Midbrain (tissue), 1 donor: ENCODE measurements at places on chromosomes 7 and 10.

- no peak for DNase-seq
These were observed 46.5 kb upstream of the PTN start for GRCh38 chr7:137390076-137390475.

DNA sequence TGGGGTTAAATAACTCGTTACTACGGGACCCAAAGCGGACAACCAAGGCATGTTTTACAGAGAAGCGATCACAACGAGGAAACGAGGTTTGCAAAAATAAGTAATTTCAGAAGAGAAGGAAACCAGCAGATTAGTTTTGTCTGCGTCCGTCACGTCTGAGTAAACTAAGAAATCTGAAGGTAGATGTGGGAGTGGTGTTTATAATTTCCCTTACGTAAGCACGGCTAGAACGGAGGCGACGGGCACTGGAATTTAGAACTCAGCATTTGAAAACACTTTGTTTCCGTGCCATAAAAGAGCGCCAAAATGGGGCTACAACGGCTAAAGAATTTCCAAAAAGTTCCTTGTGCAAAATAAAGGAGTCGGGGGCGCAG lies 718 bp upstream of the UMAD1 start:
- DNase-seq: peak; percentile 39

DNA sequence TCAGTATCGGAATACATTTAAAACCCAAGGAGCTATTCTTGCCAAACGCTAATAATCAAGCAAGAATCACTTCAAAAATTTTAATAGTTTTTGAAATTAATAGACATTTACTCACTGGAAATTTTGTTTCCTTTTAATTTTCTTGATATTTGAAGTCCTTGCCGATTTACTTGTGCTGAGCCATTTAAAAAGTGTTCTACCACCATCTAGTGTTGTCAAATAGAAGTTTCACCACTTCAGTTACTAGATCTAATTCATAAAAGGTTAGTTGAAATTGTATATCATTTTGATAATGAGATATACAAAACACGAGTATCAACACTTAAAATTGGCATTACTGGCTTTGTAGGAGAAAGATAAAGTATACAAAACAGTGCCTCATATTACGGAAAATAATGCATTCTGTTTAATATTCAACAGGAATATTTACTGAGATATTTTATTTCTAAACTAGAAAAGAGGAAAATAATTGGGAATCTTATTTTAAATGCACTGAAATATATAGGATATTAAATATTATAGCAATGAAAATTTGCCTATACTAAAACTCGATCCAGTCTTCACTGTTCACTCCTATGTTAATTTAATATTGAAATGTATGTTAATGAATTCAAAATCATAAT lies 664.8 kb upstream of the SEMA3D start:
- peak; percentile 41 for DNase-seq

GRCh38 chr10:116417821-116418220 lies 9.8 kb upstream of the PNLIPRP3 start:
- no peak for DNase-seq

- no peak for DNase-seq
These were observed 46.7 kb downstream of the TMEM270 start for GRCh38 chr7:73907554-73908122.

DNA sequence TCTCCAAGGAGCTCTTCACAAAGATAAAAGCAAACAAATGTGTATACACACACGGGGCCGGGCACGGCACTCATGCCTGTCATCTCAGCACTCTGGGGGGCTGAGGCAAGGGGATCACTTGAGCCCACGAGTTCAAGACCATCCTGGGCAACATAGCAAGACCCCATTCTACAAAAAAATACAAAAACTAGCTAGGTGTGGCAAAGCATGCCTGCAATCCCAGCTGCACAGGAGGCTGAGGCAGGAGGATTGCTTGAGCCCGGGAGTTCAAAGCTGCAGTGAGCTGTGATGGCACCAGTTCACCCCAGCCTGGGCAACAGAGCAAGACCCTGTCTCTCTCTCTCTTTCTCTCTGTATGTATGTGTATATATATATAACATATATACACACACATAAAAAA lies 22.3 kb downstream of the TTYH3 start:
- no peak for DNase-seq

DNA sequence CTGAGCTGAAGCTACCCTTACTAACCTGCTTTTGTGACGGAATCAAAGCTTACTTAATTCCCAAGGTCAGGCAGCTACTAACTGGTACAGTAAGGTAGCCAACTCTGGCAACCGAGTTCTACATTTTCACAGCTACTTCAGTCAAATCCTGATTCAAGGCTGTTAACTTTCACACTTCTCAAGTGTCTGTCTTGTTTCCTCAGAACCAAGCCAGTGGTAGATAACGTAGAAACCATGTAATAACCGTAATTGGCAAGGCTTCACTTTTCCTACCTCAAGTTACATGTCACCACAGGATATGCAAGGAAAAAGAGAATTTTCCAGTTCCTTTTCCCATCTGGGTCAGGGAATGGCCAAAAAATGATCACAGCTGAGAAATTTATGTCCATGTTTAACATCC lies 746.7 kb downstream of the NRG3 start:
- DNase-seq: no peak

GRCh38 chr10:100882671-100883311 lies 30.0 kb upstream of the SLF2 start:
- peak; percentile 2 for DNase-seq

DNA sequence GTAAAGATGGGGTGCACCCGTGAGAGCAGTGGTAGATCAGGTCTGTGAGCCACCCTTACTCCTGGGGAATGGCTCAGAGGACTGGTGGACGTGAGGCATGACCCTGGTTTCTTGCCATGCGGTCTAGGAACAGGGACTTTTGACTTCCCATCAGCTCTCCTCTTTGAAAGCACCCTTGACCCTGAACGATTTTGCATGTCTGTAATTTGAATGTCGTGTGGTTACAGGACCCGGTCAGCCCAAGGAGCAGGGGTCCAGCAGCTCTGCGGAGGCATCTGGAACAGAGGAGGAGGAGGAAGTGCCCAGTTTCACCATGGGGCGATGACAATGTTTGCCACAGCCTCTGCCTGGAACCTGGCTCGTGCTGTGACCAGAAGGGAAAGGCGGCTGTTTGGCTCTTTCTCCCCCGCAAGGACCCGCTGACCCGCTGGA lies 8.6 kb upstream of the ORAI2 start:
- no peak for DNase-seq

DNA sequence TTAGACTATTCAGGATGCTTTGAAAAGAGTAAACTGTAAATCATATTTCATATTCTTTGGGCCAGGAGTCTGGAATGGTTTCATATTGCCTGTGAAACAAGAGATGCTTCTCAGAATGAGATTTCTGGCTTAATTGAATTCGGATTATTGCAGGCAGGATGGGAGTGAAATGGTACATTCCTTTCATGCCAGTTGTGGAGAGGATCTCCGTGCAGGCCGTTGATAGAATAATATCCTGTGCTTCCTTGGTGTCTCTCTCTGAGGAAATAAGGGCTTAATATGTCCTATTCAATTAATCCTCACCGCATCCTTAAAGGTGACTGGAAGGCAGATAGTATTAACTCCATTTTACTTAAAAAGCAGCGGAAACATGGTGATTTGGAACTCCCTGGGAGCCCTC lies 56.6 kb downstream of the CUX1 start:
- DNase-seq: no peak

DNA sequence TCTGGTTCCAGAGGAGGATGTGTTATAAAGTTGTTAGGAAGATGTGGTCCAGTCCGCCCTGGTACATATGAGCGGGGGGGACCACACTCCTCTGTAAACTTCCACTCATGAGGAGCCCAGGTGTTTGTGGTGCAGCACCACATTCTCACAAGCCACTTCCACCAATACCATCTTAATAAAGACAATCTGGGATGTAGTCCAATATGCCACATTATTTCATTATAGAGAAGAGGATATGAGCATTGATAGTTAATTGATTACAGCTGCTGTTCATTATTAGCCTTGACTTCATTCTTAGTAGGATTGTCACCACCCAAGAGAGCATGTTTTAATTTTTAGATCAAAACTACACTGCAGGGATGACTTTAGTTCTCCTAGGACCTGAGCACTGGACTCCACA lies 40.5 kb downstream of the ERCC6 start:
- DNase-seq: no peak

- DNase-seq: peak; percentile 21
These were observed 74.4 kb upstream of the RSU1 start for GRCh38 chr10:16891375-16892313.

- DNase-seq: peak; percentile 56
These were observed 48.5 kb downstream of the RASGEF1A start for GRCh38 chr10:43218206-43218950.

DNA sequence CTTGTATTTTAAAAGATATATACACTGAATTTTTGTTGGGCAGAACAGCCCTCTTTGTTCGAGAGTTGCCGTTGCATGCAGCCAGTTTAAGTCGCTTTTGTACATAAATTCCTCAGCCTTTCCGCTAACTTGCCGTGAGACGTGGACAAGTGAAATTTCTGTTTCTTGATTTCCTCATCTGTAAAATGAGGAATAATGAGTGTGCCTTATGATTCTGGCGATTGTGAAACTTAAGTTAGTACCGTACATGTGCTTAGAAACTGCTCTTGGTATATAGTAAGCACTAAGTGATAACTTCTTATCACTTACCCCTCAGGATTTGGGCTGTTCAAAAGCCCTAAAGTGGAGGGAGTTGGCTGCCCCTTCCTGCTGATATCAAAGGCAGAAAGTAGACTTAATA lies 1.4 kb downstream of the CCNJ start:
- no peak for DNase-seq

DNA sequence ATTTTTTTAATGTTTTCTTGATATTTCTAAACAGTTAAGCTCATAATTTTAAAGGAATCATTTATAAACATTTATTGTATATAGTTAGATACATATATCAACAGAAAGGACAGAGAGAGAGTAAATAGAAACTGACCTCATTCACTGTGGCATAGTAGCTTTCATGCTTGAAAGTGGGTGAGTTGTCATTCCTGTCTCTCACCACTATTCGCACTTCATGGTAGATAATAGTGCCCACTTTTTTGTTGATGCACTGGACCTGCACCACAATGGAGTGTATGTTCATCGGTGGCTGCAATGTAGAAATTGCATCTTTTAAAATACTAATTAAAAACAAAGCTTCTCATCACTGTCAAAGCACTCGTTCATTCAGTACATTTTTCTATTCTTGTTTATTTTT lies 432.0 kb downstream of the PCDH15 start:
- no peak for DNase-seq

DNA sequence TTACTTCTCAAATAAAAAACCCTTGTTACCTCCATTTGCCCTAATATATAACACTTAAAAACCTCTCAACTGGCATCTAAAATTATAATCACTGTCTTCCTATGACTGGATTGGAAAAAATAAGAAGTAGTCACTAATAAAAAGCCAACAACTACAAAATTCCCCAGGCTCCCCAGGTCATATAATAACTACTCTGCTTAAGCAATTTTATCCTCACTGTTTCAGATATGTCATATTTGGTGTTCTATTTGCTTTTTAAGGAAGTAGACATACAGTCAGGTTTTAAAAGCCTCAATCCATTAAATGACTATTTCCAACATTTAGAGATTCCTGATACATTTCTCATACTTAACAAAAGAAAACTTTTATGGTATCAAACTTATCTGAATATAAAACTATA lies 2.4 kb downstream of the H2AZ2 start:
- DNase-seq: no peak

GRCh38 chr10:7776777-7777176 lies 11.0 kb downstream of the KIN start:
- DNase-seq: no peak

- no peak for DNase-seq
These were observed 63.2 kb downstream of the CCDC3 start for GRCh38 chr10:12938271-12938670.

DNA sequence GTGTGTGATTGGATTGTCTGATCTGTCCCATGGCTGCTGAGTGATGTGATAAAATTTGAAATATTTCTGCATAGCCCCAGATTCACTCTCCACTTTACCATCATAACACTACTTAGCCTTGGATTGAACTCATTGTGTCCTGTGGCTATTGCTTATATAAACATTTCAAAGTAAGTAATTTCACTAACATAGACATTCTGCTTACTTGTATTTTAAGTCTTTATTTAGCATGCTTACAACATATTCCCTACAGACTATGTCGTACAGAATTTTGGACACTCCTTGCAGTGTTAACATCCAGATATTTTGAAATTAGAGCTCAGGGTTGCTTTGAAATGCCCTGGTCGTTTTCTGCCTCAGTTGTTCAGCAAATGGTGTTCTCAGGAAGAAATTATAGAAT lies 117.6 kb downstream of the LRRC4 start:
- DNase-seq: no peak

DNA sequence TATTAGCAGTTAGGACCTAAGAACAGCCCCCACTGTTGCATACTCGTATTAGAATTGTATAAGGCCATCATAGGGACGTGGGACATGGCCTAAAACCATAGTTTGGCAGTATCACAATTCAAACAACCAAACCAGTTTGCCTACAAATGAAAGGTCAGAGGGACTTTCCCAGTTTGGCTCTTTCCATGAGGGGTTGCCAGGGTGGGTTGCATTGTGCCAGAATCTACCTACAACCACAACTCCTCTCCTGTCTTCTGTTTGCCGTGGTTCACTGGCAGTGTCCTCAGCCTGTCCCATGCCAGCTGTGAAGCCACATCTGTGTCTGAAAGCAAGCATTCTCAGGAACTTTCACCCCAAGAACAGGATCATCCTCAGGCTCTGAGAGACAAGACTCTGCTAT lies 44.5 kb downstream of the PIK3AP1 start:
- no peak for DNase-seq

- DNase-seq: no peak
These were observed 95.5 kb downstream of the FAM204A start for GRCh38 chr10:118246332-118247295.

DNA sequence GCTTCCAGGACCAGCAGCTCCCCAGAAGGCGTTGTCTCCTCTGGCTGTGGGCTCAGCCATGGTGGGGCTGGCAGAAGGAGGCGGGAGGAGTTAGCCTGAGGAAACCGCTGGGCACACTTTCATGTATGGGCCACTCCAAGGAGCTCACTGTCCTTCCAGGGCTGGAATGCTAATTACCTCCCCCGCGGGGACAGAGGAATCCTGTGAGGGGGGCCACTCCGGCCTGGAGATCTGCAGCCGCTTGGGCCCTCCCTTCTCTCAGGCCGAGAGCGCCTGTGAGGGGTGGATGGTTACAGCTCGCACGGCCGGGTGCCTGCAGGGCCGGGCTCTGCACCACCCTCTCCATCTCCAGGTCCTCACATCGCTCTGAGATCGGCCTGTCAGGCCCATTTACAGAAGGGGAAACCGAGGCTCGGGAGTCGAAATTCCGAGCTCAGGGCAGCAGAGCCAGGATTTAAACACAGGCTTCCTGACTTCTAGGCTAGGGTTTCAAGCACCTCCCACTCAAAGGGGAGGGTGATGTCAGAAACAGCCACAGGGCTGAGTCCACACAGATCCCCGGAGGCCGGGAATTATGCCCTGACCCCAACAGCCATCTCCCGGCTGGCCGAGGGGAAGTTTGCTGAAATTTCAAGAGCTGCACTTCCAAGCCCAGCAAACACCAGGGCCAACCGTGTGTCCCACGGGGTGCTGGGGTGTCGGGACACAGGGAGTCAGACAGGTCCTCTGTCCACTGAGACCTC lies 59.1 kb downstream of the PDGFA start:
- DNase-seq: no peak

- DNase-seq: no peak
These were observed 880.1 kb downstream of the DNAJB9 start for GRCh38 chr7:109449760-109450159.
